ENCODE measurements at places on chromosomes 7 and 10. TPM values are rescaled to one million over a fixed set of nuclear protein-coding genes. Genes with fewer than 3 reads are reported as not detected.

The MORN4 gene
- 21.8 TPM for total RNA-seq

DNA sequence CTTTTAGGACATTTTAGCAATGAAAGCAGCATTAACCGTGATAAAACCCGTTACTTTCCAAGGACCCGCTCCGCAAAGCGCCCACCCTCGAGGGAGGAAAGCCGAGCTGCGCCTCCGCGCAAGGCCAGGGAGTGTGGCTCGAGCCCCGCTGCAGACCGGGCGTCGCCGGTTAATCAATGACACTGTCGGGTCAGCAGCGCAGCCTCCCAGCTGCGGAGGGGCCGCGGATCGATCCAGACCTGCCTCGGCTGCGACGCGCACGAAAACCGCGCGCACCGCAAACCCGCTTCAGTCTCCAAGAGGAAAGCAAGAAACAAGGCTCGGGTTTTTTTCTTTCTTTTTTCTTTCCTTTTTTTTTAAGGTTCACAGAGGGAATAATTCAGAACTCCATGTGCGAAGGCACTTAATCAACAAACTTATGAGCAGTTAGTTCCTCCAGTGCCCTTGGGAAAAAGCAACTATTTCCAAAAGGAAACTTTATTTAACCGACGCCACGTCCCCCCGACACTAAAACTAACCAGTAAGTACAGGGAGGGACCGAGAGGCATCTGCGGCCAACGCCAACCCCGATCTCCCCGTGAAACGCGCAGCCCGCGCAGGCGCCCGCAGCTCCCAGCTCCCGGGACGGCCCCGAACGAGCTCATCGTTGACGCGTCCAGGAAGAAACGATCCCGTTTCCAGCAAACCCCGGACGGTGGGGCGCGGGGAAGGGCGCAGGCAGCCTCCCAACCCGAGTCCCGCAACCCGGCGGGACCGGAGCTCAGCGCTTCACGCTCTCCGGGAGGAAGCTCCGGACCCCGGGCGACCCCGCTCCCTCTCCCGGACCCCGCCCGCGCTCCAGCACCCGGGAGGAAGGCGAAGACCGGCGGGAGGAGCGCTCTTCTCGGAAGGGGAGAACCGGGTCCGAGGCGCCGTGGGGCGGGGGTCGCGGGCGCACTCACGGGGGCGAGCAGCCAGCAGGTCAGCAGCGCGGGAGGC is 598 bp downstream of the VIPR2 start:
- H3K27me3 ChIP-seq, result peaks cover 32% of the 10 kb centered on the region
- peaks cover 16% of the 10 kb centered on the region for H3K36me3 ChIP-seq
- peak overlapping the region; percentile 78 for H3K4me3 ChIP-seq

- no peak overlapping the region for H3K4me3 ChIP-seq
- no peak for DNase-seq
- H3K36me3 ChIP-seq, result no peaks in the 10 kb centered on the region
- H3K27me3 ChIP-seq, result no peaks in the 10 kb centered on the region
- H3K4me1 ChIP-seq, result peaks cover 28% of the 10 kb centered on the region
- H3K27ac ChIP-seq, result no peak overlapping the region
Measured at GRCh38 chr7:9125246-9125645, 691.8 kb downstream of the NXPH1 start.

DNA sequence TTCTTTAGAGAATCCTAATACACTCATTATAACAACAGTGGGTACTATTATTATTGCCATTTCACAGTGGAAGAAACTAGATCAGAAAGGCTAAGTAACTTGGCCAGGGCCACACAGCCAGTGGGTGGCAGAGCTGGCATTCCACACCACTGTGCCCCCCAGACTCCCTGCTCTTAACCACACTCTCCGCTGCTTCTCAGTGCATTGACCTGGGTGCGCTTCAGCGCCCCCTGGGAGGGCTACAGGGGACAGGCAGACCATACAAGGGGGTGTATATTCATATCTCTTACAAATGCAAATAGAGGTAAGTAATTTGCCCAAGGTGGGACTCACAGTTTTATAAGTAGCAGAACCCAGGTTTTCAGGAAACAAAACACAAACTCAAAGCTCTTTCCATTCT is 77.0 kb upstream of the NMT2 start:
- no peaks in the 10 kb centered on the region for H3K27me3 ChIP-seq
- H3K36me3 ChIP-seq, result no peaks in the 10 kb centered on the region
- peak; percentile 45 for DNase-seq
- H3K27ac ChIP-seq, result no peak overlapping the region
- no peak overlapping the region for H3K4me3 ChIP-seq

DNA sequence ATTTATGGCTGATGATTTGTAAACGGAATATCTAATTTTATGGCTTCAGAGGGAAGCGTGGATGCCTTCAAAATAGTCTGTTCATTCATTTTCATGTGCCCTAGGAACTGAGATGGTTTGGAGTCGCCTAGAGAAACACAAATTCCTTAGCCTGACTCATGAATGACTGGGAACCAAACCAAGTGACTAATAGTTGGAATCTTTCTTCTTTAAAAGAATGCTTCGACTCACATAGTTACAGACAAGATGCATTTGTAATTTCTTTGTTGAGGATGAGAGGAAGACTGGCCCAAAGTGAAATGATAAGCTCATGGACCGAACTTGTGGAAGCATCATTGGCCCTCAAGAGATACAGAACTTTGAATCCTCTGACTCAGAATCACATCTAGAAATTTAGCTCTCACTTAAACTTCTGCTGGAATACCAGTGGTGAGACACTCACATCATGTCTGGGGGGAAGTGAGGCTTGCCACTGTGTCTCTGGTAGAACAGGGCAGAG is 1107.2 kb downstream of the NRG3 start:
- no peaks in the 10 kb centered on the region for H3K27me3 ChIP-seq
- peaks cover 15% of the 10 kb centered on the region for H3K4me1 ChIP-seq
- DNase-seq, result no peak
- no peak overlapping the region for H3K4me3 ChIP-seq
- H3K36me3 ChIP-seq, result no peaks in the 10 kb centered on the region
- H3K27ac ChIP-seq, result no peak overlapping the region

The DGKB gene
- total RNA-seq, result 3.0 TPM

GRCh38 chr7:30240106-30240800 is 44.1 kb upstream of the ZNRF2 start:
- H3K27me3 ChIP-seq, result no peaks in the 10 kb centered on the region
- no peak overlapping the region for H3K4me3 ChIP-seq
- DNase-seq, result no peak
- H3K4me1 ChIP-seq, result no peaks in the 10 kb centered on the region
- H3K36me3 ChIP-seq, result no peaks in the 10 kb centered on the region

The GAD2 gene
- total RNA-seq, result 1.4 TPM

GRCh38 chr7:105621176-105621575 is 39.9 kb upstream of the EFCAB10 start:
- H3K36me3 ChIP-seq, result peaks cover 81% of the 10 kb centered on the region
- H3K27me3 ChIP-seq, result 0 out of 2 replicates have a peak, but pooled peaks cover 3% of the 10 kb centered on the region
- H3K4me1 ChIP-seq, result peaks cover 16% of the 10 kb centered on the region
- H3K27ac ChIP-seq, result peak overlapping the region; percentile 50

The ANK3 gene
- total RNA-seq, result 69.3 TPM

DNA sequence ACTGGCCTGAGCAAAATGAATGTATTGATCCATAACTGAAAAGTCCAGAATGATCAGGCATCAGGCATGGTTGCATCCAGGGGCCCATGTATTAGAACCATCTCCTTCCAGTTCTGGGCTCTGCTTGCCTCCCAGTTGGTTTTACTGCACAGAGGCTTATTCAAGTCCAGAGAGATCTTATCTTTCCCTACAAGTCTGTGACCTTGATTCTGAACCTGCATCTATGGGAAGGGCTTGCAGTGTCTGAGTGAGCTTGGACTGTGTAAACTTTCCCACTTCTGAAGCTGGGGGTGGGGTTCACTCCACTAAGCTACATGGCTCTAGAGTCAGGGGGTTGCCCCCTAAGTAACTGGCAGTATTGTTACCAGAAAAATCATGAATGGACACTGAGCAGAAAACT is 136.2 kb downstream of the TCF7L2 start:
- peaks cover 64% of the 10 kb centered on the region for H3K4me1 ChIP-seq
- no peak for DNase-seq
- H3K36me3 ChIP-seq, result peaks cover 10% of the 10 kb centered on the region
- no peaks in the 10 kb centered on the region for H3K27me3 ChIP-seq

GRCh38 chr10:59909815-59910214 is 3.5 kb upstream of the CCDC6 start:
- no peaks in the 10 kb centered on the region for H3K27me3 ChIP-seq
- DNase-seq, result no peak
- H3K36me3 ChIP-seq, result peaks cover 16% of the 10 kb centered on the region
- no peak overlapping the region for H3K4me3 ChIP-seq
- peaks cover 29% of the 10 kb centered on the region for H3K4me1 ChIP-seq

DNA sequence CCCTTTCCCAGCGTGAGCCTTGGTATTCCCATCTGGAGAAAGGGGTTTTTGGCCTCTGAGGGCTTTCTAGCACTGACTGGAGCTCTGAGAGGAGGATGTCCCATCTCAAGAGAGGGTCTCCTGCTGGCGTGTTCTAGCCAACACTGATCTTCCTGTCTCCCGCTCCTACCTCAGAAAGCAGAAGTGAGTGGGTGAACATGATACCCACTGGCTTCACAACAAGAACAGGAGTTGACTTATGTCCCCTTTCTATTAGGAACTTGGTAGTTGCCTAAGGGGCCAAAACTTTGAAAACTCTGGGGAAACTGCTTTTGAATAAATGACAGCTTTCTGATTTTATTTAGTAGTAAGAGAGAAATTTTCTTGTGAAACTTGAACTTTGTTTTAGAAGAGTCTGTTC is 113.1 kb upstream of the ADCY1 start:
- peaks cover 9% of the 10 kb centered on the region for H3K36me3 ChIP-seq
- H3K4me1 ChIP-seq, result no peaks in the 10 kb centered on the region
- no peak overlapping the region for H3K27ac ChIP-seq
- no peaks in the 10 kb centered on the region for H3K27me3 ChIP-seq
- no peak for DNase-seq
- no peak overlapping the region for H3K4me3 ChIP-seq

- H3K4me1 ChIP-seq, result no peaks in the 10 kb centered on the region
- H3K36me3 ChIP-seq, result peaks cover 9% of the 10 kb centered on the region
- DNase-seq, result no peak
- no peak overlapping the region for H3K27ac ChIP-seq
- no peak overlapping the region for H3K4me3 ChIP-seq
Measured at GRCh38 chr10:119996944-119997343, 104.4 kb downstream of the SEC23IP start.

- DNase-seq, result no peak
- no peak overlapping the region for H3K4me3 ChIP-seq
- peaks cover 48% of the 10 kb centered on the region for H3K4me1 ChIP-seq
- H3K27me3 ChIP-seq, result no peaks in the 10 kb centered on the region
- no peak overlapping the region for H3K27ac ChIP-seq
Measured at GRCh38 chr7:14377646-14378266, 388.3 kb upstream of the ETV1 start.

The GJD4 gene
- not detected for total RNA-seq

DNA sequence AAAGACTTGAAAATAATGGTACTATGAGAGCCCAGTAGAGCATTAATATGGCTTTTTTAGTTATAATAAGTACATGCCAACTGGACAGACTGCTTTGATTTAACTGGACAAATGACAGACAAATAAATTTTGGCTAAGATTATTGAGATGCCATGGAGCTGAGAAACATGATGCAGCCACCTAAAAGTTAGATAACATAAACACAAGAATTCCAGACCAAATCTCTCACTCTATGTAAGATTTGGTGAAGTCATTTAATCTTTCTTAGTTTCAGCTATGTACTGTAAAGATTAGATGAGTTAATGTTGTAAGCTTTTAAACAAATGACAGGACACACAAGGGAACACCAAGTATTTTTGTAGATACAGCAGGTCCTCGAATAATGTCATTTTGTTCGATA is 118.2 kb downstream of the CACNA2D1 start:
- peaks cover 3% of the 10 kb centered on the region for H3K36me3 ChIP-seq
- H3K27me3 ChIP-seq, result no peaks in the 10 kb centered on the region
- H3K4me3 ChIP-seq, result no peak overlapping the region
- peaks cover 12% of the 10 kb centered on the region for H3K4me1 ChIP-seq
- H3K27ac ChIP-seq, result no peak overlapping the region
- no peak for DNase-seq

The MBL2 gene
- not detected for total RNA-seq

The CYP2C19 gene
- total RNA-seq, result 0.09 TPM

DNA sequence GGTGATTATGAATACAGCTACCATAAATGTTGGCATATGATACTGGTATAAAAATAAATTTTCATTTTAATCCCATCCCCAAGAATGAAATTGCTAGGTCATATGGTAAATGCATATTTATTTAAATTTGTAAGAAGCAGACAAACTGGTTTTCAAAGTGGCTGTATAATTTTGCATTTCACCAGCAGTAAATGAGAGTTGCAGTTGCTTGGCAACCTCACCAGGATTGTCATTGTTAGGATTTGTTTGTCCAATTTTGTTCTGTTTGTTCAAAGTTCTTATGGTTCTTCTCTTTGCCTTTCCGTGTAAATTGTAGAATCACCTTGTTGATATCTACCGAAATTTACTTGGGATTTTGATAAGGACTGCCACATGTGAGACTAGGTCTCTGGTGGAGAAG is 237.4 kb downstream of the OTUD1 start:
- no peak overlapping the region for H3K4me3 ChIP-seq
- DNase-seq, result no peak
- H3K27me3 ChIP-seq, result peaks cover 12% of the 10 kb centered on the region
- no peak overlapping the region for H3K27ac ChIP-seq
